Esophagus mucosa (tissue), 1 donor: ENCODE measurements at places on chromosomes 3 and 15.
A peak's percentile ranks its signal among the peaks of the same experiment; 100 is the strongest.

- ATAC-seq, result no peak
These were observed 22.5 kb downstream of the CCDC33 start for GRCh38 chr15:74258456-74259291.

- peak; percentile 93 for ATAC-seq
These were observed at the start of gene LEKR1 for GRCh38 chr3:156826144-156826895. Gene LEKR1, plus strand, starts transcription at chr3:156826353. Its CDS starts 2,977 bp downstream, at chr3:156829330.

- peak; percentile 1 for ATAC-seq
These were observed 18.3 kb upstream of the SEMA3F start for GRCh38 chr3:50136714-50137405.

DNA sequence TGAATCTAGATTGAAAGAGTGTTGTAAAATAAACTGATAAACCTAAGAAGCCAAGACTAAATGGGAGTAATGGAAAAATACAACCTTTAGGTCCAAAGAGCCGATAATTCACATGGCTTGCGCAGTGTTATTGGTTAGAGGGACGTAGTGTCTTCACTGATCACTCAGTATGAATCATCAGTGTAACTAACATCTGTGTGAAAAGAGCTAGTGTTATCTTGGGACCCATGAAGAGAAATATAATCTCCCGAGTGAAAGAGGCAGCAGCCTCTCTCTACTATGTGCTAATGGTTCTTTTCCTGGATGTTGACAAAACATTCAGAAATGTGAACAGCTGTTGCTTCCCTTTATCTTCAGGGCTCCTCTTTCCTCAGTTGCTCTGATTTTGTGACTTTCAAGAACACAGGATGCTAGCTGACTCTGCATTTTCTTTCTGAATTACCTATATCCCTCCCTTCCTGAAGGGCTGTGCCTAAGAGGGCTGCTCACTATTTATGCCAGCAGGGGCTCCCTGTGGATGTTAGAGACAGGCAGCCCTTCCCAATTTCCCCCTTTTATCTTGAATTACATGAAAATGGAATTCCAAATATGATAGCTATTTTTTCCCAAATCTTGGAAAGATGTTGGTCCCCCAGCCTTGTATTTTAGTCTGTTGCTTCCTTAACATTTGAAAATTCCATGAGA, 128.8 kb downstream of the GRM7 start:
- ATAC-seq, result no peak

GRCh38 chr3:148710665-148711064, 13.0 kb downstream of the AGTR1 start:
- ATAC-seq, result no peak

- no peak for ATAC-seq
These were observed 250.9 kb downstream of the NR2F2 start for GRCh38 chr15:96581371-96581770.

- ATAC-seq, result no peak
These were observed 33.8 kb upstream of the GYG1 start for GRCh38 chr3:148957586-148957985.

DNA sequence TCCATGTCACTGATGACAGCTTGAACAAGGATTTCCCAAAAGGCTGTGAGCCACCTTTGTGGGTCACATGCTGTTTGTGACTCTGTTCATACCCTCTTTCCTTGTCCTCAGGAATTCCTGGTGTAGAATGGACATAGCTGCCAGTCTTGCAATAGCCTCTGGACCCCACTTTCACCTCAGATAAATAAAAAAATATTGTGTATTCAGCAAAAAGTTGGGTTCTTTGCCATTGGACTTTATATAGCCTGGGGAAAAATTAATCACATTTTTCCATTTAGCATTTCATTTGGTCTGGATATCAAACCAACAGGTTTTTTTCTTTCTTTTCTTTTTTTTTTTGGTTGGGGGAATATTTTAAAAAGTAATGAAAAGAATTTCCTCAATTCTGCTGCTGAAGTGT, 144.8 kb downstream of the PDCD6IP start:
- ATAC-seq, result no peak

DNA sequence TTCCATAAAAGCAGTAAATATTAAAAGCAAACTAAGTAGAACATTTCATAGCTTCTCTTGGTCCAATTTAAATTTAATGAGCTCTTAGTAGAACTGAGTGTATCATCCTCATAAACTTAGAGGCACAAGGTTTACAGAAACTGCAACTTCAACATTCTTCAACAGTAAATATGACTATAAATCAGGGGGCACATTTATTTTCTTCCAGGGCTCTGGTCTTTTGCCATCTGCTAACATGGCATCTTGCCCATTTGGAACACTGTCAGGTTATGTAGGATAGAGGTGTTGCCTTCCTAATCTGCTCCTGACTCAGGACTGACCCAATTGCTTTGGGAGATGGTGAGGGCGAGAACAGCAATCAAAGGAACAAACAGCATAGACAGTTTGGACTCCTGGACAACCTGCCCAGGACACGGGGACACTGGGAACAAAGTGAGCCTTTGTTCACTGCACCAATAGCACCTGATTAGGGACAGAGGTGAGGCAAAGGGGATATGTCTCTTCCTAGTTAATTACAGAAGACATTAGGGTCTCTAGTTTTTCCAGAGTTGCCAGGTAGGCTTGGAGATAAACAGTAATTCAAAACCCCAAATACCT, 610.2 kb upstream of the ROBO2 start:
- ATAC-seq, result no peak

DNA sequence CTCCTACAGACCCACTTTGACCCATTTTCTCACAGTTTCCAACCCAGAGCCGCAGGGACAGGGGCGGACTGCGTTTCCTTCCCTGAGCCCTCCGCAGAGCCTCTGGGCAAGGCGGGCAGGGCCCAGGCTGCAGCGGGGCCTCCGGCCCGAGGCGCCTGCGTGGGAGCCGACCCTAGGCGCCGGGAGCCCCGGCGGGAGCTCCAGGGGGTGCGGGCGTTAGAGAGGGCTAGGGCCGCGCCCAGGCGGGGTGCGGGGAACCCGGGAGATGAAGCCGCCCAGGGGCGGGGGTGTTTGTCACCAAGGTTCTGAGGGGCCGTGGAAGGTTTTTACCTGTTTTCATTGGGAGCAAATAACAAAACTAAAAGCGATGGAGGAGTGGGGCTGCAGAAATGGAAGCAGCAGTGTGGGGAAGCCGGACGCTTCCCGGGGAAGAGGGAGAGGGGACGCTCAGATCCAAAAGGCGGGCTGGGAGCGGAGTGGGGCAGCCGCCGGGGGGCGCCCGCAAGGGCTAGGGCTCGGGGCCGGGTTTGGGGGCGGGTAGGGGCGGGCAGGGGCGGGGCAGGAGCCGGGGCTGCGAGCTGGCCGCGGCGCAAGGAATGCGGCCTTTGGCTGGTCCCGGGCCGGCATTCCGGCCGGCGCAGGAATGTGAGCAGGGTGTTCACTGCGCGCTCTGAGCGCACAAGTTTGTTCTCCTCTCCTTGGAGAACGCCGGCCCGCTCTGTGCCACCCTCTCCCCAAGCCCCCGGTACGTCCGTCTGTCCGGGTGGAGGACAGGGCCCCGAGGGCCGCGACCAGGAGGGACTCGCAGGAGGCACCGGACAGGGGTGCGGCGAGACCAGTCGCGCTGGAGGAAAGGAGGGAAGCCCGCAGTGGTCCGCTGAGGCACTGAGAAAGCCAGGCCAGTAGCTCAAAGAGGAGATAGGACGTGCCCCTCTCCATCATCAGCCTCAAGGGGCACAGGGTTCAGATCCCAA, 61.1 kb downstream of the AMOTL2 start:
- ATAC-seq, result peak; percentile 18

DNA sequence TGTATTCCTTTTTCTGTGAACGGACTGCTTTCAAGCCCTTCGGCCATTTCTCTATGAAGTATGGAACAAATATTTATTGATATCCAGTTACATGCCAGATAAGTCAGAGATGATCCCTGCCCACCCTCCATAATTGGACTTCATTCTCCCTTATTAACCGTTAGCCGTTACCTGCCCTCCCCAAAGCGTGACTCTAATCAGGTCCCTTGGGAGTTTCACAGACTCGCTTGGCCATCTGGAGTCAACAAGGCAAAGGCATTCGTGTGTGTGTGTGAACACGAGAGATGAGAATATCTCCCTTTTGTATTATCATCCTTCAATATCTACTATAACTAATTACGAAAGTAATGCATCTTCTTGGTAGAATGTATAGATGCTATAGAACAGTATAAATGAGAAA, 314.5 kb downstream of the TLE3 start:
- no peak for ATAC-seq

- peak; percentile 61 for ATAC-seq
These were observed 59.9 kb downstream of the SUCNR1 start for GRCh38 chr3:151933234-151933853.

- no peak for ATAC-seq
These were observed 143.5 kb downstream of the NUP210 start for GRCh38 chr3:13276438-13277195.

DNA sequence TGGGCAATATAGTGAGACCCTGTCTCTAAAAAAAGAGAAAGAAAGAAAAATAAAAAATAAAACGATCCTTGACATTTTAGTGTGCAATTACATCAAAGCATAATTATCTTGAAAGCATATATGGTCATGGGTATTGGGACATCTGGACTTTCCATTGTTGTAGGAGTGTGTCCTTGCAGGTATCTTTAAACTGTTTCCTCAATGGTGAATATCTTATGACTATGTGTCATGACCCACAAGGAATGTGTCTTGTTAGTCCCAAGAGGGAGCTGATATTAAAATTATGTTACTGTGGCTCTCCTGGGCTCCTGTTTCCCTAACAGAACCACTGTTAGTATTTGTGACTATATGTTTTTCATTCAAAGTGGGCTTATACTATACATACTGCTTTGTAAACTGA, 26.6 kb downstream of the EIF1B start:
- no peak for ATAC-seq

DNA sequence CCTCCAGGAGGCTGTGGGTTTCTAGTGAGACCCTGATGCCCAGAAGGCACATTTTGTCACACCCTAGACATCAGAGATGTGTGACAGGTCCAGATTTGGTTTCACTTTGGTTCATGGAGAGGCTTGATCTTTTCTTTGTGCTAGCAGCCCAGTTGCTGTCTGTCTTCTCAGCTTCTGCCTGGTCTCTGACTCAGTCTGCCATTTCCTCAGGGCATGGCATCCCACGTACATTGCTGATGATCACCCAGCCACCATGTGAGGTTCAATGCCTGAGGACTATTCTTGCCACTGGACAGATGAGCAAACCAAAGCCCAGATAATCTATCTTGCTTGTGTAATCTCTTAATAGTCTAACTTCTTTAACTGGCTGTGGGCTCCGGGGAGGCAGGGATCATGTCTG, 144.9 kb upstream of the MRPS22 start:
- ATAC-seq, result no peak

DNA sequence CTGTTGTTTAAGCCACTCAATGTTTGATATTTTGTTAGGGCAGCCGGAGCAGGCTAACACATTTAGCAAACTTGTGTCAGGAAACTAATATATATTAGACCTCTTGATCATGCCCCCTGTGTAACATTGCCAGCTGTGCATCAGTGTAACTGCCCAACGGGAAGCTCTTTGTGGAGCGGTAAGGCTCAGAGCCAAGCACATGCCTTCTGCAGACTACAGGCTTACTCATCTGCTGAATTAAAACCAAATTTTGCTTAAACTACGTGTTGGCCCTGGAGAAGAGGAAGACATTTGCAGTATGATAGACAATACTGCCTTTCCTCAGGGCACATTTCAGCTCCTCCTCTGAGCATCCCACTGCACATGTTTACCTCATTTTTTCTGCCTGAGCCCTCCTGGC, 50.5 kb upstream of the KCNMB2 start:
- no peak for ATAC-seq

DNA sequence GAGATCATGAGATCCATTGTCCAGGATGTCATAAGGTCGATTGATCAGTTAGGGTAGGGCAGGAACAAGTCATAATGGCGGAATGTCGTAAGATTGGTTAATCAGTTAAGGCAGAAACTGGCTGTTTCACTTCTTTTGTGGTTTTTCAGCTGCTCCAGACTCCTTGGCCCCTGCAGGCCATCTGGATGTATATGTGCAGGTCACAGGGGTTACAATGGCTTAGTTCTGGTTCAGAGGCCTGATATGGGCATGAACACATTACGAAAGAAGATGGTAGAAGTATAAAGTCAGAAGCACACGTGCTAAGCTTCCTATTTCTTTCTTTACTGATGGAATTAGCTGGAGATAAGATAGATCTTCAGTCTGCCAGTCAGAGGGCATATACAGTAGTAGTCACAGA, 315.4 kb upstream of the LRRC3B start:
- ATAC-seq, result no peak

GRCh38 chr3:44996556-44996969, 20.5 kb downstream of the EXOSC7 start:
- ATAC-seq, result no peak

GRCh38 chr3:68802111-68802870, 130.1 kb downstream of the TAFA4 start:
- no peak for ATAC-seq
